ENCODE measurements at places on chromosomes 13 and 19.
A peak's percentile ranks its signal among the peaks of the same experiment; 100 is the strongest.

GRCh38 chr19:6743714-6744380 lies 4.4 kb downstream of the TRIP10 start:
- DNase-seq = no peak

DNA sequence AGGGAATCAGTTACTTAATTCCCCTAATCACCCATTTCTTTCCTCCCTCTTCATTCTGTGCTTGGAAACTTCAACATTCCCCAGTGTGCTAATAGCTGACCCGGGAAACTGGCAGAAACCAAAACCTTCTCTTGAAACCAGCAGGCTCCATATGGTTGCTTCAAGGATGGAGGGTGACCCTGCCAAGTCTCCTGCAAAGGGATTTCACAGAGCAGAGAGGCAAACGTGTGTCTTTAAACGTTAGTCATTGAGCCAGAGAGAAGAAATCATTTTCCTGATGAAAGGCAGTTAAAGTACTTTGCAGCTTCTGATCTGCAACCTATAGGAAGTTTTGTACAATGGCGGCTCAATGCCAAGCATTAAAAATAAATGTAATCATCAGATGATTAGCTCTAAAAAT lies 220.9 kb downstream of the POU4F1 start:
- no peak for DNase-seq

DNA sequence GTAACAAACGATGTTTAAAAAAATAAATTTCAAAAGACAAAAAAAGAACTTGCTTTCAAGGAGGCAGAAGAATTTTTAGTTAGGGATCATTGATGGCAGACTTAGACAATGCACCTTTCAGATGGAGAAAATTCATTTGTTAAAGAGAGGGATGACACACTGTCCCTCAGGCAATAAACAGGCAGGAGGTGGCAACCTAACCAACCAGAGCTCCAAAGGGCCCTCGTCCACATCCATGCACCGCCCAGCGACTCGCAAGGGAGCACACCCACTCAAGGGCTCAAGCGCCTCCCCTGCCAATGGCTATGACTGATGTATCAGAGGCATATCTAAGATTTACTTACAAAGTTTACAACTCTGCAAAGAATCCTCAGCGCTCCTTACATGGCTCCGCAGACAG lies 81.9 kb downstream of the TUBGCP3 start:
- DNase-seq = peak; percentile 20

GRCh38 chr13:73421310-73421912 lies 362.6 kb downstream of the KLF5 start:
- no peak for DNase-seq

DNA sequence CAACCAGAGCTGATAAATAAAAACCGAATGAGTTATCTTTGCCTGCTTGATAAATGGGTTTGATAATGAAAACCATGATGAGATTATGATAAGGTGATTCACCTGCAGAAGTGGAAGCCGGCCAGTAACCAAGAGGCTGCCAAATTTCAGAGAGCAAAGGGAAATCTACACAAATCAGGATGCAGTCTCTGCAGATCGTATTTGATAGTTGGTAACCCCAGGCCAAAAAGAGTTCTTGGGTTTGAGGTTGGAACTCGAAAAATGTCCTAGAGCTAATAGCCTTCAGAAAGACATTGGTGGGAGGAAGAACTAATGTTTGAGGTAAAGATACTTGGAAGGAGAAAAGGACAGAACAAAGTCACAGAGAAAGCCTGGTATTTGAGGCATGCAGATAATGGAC lies 9.6 kb upstream of the LATS2 start:
- DNase-seq = no peak

DNA sequence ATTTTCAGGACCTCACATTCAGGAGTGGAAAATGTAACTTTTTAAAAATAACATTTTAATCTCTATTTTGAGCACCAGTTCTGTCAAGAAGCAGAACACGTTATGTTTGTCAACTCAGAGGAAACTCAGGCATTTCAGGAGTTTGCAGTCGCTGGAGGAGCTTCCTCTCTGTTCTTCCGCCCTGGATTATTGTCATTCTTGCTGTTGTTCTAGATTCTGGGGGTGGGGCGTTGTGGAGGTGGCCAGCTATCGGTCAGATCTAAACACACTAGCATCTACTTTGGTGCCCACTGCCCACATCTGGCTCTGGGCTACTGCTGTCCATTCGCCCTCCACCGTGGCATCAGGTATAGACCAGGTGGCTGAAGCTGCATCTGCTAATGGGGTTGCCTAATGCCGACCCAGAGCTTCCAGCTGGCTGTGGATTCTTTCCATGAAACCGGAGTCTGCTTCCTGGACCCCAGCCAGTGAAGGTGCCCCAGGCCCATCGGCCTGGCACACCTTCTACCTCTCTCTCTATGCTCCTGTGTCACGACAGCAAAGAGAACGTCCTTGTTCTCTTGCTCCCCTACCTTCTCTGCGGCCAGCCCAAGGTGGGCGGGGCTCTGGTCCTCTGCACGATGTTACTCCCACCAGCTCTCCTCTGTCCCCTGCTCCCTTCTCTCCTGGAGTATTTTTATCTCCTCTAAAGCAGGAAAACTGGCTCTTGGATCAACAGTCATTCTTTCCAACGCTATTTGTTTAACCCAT lies 36.7 kb upstream of the DGKH start:
- DNase-seq = no peak

- no peak for DNase-seq
Measured at GRCh38 chr19:3374369-3375112, 8.2 kb downstream of the NFIC start.

DNA sequence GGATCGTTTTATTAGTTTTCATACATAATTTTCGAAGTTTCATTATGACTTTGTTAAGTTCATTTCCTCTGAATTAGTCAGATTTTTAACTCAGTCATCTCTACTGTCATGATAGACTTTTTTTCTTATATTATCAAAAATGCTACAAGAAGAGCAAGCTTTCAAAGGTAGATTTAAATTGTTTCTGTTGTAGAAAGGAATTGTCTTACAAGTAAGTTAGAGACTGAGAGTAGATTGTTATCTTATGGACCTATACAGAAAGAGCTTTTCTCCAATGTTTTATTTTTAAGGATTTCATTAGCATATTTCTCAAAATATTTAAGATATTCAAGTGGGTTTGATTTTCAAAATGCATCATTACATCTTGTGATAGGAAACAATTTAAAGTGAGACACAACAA lies 2.7 kb downstream of the MAB21L1 start:
- no peak for DNase-seq

- no peak for DNase-seq
Measured at GRCh38 chr13:44088411-44088810, 208.7 kb downstream of the LACC1 start.

- DNase-seq = peak; percentile 25
Measured at GRCh38 chr13:25046985-25047511, 48.9 kb upstream of the PABPC3 start.

DNA sequence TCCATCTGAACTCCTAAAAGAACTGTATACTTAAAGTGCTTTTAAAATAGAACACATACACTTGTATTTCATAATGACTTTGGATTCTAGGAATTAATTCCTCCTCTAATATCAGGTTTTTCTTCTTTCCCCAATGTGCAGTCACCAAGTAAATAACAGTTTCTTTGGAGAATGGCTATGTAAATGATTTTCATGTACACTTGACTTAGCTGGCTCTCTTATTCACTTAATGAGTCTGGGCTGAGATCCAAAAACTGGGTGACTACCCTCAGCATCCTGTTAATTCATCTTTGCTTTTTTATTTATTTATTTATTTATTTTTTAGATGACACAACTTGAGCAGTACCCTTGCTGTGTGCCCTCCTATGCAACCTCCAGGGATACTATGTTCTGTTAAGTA lies 1003.7 kb downstream of the SLITRK1 start:
- DNase-seq = no peak

DNA sequence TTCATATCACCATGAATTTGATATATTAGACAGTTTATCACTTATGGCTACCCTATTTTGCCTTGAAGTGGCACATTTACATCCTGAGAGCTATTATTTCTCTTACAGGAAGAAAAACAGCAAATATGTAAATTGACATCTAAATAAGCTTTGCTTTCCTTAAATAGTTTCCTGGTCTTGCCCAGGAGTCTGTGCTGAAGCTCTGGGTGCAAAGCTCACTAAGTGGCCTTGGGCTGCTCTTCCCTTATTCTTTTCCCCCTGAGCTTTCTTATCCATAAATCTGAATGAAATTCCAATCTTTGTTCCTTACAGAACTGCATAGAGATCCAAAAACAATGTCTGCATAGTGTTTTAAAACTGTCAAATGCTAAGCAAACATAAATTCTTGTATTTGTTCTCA lies 56.3 kb downstream of the TNFSF13B start:
- no peak for DNase-seq

GRCh38 chr13:36839281-36839680 lies 20.3 kb downstream of the RFXAP start:
- peak; percentile 37 for DNase-seq

DNA sequence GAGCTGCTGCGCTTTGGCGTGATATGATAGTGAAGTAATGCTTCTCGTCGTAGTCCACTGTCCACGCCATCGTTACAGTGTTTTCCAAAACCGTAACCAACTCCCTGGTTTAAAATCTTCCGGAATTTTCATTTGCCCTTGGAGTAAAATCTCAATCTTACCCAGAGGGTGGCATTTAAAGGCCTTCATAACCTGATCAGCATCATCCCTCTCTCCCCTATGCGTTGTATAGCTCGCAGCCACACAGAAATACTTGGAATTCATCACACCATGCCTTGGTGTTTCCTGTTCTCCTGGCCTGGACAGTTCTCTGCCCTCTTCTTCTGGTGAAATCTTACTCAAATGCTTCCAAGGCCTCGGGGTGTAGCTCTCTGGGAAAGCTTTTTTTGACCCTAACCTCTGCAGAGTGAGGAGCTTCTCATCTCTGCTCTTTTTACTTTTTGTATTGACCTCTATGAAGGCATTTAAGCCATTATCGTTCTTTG lies 839 bp downstream of the MPHOSPH8 start:
- DNase-seq = peak; percentile 51

GRCh38 chr19:4800591-4801081 lies 9.1 kb downstream of the FEM1A start:
- DNase-seq = no peak

DNA sequence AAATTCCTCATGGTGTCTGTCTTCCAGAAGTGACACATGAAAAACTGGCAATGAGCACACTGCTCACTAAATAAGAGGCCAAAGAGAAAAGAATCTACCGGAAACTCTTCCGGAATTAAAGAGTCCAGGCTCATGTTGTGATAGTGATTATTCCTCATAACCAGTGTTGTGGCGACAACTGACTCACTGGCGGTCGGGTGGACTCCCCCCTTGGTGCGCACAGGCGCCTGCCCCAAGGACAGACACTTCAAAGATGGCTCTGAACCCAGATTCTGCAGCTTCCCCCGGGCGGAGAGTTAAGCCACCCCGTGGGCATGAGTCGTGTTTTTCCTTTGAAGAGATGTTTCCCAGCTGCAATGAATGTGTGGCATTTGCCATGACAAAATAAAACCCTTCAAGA lies 10.3 kb downstream of the IL17D start:
- DNase-seq = peak; percentile 66

DNA sequence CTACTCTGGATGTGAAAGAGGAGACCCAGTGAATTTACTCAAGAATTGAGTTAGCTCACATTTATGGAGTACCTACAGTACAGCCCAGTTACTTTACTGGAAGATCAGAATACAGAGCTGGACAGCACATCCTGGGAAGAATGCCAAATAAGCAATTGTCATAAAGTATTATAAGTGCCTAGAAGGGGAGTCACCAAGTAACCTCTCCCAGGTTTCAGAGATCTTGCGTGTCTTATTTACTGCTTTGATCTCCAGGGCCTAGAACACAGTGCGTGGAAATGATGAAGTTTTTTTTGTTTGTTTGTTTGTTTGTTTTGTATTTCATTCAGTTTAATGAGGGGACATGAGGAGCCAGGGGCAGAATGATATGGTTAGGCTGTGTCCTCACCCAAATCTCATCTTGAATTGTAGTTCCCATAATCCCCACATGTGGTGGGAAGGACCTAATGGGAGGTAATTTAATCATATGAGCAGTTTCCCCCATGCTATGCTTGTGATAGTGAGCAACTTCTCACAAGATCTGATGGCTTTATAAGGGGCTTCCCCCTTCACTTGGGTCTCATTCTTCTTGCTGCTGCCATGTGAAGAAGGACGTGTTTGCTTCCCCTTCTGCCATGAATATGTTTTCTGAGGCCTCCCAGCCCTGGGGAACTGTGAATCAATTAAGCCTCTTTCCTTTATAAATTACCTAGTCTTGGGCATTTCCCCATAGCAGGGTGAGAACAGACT lies 5.2 kb downstream of the GARRE1 start:
- no peak for DNase-seq

- peak; percentile 35 for DNase-seq
Measured at GRCh38 chr19:33406521-33407139, 33.1 kb downstream of the CEBPG start.

DNA sequence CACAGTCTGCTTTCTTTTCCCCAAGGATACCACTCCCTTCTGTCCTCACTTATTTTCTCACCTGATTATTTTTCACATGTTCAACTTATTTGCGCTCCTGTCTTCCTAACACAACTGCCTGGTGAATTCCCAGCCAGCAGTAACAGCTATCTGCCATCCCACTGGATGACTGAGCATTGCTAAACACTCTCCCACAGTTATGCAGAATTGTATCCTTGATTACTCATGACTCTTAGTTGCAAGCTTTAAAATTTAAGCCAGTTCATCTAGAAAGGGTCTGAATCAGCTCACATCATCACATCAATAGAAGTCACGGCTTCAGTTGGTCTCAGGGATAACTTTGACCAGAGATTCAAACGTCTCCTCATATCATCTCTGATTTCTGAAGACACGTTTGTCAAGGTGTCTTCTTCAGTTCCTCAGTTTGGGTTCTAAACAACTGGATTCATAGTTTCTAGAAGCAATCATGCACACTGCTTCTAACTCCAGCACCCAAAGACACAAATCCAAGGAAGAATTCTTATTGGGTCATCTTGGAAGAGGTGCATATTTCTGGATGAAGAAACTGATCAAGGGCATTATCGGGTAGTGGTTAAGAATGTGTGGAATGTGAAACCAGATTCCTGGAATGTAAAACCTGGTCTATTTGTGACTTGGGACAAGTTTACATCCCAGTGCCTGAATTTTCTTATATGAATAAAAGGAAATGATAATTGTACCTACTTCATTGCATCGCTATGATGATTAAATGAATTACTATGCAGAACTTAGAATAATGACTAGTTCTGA lies 13.9 kb upstream of the DACH1 start:
- DNase-seq = no peak

- DNase-seq = no peak
Measured at GRCh38 chr19:33603377-33603776, 18.4 kb upstream of the CHST8 start.

- no peak for DNase-seq
Measured at GRCh38 chr19:1409204-1410005, 2.0 kb downstream of the DAZAP1 start.

- no peak for DNase-seq
Measured at GRCh38 chr13:71096421-71096820, 770.6 kb downstream of the DACH1 start.

GRCh38 chr19:47541518-47541917 lies 26.7 kb upstream of the NAPA start:
- DNase-seq = no peak

DNA sequence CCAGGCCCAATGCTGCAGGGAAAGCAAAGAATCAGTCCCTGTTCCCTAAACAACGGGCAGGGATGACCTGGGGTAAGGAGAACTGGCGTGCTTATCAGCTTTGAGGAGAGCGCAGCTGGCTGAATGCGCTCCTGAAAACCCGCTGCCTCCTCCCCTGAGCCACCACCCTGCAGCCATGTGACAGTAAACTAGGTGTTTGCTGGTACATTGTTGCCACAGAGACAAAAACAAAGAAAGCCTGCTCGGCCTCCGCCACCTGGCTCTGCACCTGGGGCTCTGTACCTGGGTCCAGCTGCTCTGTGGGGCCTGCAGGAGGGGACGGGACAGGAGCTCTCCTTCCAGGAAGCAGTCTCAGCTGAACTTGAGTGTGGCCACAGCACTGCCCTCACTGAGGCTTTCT lies 21.8 kb downstream of the MCF2L start:
- no peak for DNase-seq

Data from foreskin melanocyte (primary cell).